ENCODE measurements at places on chromosomes 1 and 21.

DNA sequence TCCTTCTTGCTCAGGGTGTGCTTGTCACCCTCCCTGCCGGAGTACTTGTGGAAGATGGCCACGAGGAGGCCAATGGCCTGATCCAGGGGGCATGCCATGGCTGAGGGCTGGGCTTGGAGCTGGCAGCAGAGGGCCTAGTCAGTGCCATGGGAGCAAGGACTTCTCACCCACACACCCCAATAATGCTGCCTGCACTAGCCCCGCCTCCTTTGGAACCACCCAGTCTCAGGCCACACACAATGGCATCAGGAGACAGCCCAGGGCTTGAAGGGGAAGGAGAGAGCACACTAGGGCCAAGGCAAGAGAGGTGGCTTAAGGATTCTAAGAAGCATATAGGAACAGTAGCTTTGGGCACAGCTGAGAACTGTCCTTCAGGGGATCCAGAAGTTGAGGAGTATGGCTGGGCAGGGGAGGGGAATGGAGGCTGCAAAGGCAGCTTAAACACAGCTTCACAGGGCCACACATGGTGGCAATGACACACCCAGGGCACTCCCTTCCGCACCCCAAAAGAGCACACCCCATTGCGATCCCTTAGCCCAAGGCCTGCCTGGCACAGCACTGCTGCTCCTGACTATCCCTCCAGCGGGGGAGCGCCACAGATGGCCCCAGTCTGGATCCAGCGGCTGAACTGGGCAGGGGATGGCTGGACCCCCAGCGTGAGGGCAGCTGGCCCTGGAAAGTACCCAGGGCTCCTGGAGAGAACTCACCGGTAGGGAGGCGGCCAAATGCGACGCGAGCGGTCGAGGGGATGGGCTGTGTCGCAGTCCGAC lies at the start of gene S100A6:
Gene S100A6 (minus strand): TSS at position 750 of the 770 bp plus-strand sequence. CDS start 652 bp downstream, at position 98.
- DNase-seq = no peak

DNA sequence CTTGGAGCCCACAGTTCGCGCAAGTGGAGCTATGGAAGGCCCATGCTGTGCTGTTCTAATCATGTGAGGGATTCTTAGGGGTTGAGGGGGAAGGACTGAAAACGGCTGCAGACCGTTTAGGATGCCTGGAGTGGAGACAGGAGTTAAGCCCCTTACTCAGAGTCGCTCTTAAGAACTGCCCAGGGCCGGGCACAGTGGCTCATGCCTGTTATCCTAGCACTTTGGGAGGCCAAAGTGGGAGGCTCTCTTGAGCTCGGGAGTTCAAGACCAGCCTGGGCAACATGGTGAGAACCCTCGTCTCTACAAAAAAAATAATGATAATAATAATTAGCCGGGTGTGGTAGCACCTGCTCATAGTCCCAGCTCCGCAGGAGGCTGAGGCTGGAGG lies 1.1 kb downstream of the ZNF672 start:
- DNase-seq = no peak

- DNase-seq = no peak
These were observed 425.9 kb downstream of the KIF26B start for GRCh38 chr1:245580651-245581050.

DNA sequence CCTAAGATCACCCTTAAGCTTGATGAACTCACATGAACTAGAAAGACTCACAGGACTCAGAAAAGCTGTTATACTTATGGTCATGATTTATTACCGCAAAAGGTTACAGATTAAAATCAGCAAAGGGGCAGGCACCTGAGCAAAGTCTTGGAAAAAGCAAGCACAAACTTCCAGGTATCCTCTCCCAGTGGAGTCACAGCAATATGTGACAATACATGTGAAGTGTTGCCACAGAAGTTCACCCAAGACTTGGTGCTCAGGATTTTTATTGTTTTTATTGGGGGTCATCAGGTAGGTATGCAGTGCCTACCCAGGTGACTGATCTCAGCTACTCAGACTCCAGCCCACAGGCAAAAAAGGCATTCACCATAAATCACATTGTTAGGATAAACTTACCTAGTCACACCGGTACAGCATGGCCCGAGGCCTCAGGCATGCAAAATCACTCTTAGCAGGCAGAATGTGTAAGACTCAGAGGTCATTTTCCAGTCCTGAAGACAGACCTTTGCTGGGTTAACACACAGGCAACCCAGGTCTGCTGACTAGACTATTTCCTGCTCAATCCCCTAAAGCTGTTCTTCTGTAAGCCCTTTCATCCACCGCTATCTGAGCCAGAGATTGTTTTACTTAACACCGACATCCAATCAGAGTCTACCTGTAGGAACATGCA lies 55.6 kb downstream of the SSX2IP start:
- DNase-seq = no peak

All from NCI-H187 (cell line).